ENCODE measurements at places on chromosomes 1 and 21.

DNA sequence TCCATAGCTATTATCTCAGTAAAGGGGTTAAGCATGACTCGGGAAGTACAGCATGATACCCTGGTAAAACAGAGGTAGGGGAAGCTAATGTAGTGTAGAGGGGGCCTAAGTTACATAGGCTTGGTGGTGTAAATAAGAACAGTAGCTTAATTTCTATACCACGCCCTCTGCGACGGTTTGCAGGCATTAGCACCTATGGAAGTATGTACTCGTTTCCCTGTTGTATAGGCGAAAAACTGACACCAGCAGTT is 470 bp upstream of the NAXE start:
- DNase-seq, result no peak

- DNase-seq, result no peak
Observed at GRCh38 chr1:100523038-100523652, 14.8 kb upstream of the GPR88 start.

- no peak for DNase-seq
Observed at GRCh38 chr1:201085902-201086735, 26.1 kb downstream of the CACNA1S start.

DNA sequence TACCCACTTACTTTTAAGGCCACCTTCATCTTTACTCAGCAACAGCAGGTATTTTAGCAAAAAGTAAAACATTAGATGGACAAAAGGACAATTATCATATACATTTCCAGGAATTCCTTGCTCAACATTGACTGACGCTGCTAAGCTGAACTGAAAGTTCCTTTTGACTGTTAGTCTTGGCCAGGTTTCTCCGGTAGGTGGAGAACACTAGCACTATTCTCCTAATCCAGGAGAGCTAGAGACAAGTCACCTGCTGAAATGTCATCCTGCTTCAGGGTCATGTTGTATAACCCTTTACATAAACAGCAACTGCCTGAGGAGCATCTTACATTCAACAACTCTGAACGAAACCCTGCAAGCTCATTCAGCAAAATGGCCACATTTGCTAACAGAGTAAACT is 109.0 kb upstream of the ESRRG start:
- DNase-seq, result no peak

DNA sequence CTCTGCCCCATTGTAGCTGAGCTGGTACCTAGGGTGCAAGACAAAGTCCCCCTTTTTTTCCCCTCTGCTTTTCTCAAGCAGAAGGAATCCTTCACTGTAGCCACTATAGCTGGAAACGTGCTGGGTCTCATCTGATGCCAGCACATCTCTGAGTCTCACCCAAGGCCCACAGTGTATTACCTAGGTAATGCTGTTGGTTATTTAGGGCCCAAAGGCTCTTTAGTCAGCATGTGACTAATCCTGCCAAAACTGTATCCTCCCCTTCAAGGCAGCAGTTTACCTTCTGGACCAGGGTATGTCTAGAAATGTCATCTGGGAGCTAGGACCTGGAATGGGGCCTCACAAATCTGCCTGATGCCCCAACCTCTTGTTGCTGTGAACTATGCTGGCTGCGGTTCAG is 423.4 kb downstream of the NUF2 start:
- no peak for DNase-seq

DNA sequence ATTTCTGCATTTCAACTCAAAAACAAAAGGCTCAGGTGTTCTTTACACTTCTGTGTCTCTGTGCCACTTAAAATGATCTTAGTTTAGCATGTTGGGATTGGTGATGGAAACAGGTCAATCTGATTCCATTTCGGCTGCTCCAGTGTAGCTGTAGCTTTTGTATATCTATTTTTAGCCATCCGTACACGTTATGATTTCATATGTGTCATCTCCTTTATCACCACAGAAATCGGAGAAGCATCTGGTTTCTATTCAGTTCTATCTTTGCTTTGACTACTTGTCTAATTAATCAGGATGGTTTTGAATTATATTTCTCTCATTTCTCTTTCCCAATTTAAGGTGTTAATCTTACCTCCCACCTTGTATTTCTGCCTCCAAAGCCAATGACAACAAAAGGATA is 41.1 kb downstream of the RGS21 start:
- DNase-seq, result no peak

- DNase-seq, result no peak
Observed at GRCh38 chr1:179288977-179289376, 4.6 kb upstream of the SOAT1 start.

- DNase-seq, result no peak
Observed at GRCh38 chr1:44113095-44113609, 5.5 kb upstream of the KLF17 start.

- DNase-seq, result no peak
Observed at GRCh38 chr21:25929856-25930520, 195.2 kb downstream of the GABPA start.
